ENCODE measurements at places on chromosomes 12 and 14.
A peak's percentile ranks its signal among the peaks of the same experiment; 100 is the strongest.

- no peak for DNase-seq
These were observed 54.2 kb downstream of the ELK3 start for GRCh38 chr12:96248136-96248931.

DNA sequence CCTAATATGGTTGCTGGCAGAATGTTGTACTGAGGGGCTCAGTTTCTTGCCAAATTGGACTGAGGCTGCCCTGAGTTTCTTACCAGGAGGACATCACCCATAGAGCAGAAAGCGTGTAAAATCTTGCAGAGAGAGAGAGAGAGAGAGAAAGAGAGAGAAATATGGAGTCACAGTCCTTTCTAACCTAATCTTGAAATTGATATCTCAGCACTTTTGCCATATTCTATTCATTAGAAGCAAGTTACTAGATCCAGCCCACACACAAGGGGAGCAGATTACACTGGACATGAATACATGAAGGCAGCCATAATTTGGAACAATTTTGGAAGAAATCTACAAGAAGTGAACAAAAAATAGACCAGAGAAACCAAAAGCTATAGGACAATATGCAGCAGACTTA is 4.1 kb upstream of the CD163L1 start:
- no peak for DNase-seq

GRCh38 chr14:65296402-65296801 is 116.1 kb upstream of the FUT8 start:
- no peak for DNase-seq

GRCh38 chr14:34329301-34329700 is 132.7 kb downstream of the SPTSSA start:
- no peak for DNase-seq

GRCh38 chr14:90452366-90452765 is 55.5 kb downstream of the CALM1 start:
- no peak for DNase-seq

GRCh38 chr14:102923201-102923924 is 900 bp downstream of the AMN start:
- DNase-seq = no peak

GRCh38 chr12:94649349-94650142 is 811 bp downstream of the TMCC3 start:
- no peak for DNase-seq

GRCh38 chr12:121783766-121784165 is 9.7 kb downstream of the RHOF start:
- DNase-seq = no peak

DNA sequence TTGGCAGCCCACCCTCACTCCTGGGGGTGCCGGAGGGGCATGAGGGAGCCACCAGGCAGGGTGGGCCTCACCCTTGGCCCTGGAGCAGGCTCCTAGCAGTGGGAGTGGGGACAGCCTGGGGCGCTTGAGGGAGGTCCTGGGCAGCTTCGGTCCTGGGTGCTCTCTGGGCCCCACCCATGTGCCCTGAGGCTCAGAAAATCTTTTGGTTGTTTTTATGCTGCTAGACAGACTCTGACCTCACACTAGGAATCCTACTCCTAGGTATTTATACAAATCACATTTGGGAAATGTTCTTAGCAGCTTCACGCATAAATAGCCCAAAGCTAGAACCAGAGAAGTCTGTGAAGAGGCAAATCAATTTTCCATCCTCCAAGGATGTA is 10.9 kb upstream of the ULK1 start:
- DNase-seq = no peak

GRCh38 chr12:90111791-90112580 is 403.3 kb upstream of the ATP2B1 start:
- DNase-seq = no peak

GRCh38 chr14:67973436-67973835 is 153.9 kb downstream of the RAD51B start:
- no peak for DNase-seq

GRCh38 chr14:91545946-91546716 is 36.0 kb upstream of the PPP4R3A start:
- peak; percentile 40 for DNase-seq

GRCh38 chr14:51638071-51638944 is 13.4 kb upstream of the FRMD6 start:
- no peak for DNase-seq

- peak; percentile 74 for DNase-seq
These were observed 32.0 kb downstream of the LRIG3 start for GRCh38 chr12:58888131-58888783.

GRCh38 chr14:32896979-32897697 is 41.5 kb upstream of the NPAS3 start:
- DNase-seq = peak; percentile 24

DNA sequence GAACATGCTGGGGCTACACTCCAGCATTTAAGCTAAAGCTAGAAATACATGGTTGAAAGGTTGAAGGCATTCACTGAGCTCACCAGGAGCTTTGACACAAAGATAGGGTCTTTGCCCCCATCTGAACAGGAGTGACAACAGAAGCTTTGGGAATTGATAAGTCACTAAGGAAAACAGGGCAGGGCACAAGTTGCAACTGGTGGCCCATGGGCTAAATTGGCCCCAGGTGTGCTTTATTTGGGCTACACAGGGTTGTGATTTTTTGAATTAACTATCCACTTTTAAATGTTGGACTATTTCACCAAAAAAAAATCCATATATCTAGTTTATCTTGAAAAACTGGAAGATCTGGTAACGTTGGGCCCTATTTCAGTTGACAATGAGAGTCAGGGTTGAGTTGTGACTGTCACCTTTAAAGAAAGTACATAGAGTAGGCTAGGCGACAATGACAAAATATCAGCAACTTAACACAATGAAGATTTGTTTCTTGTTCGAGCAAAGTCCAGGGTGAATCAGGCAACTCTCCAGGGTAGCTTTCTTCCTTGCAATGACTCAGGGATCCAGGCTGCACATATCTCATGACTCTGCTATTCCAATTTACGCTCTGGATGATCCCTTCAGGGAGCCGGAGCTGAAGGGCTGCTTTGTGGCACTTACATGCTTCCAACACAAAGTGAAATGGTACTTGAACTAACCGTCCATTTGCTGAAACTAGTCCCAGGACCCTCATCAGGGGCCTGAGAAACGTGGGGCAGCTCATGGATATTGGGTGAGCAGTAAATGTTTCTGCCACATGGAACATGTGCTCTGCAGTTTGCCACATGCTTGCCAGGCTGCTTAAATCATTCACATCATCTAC is 13.3 kb upstream of the EIF4B start:
- no peak for DNase-seq

GRCh38 chr12:6792522-6793201 is 3.3 kb downstream of the CD4 start:
- DNase-seq = no peak

GRCh38 chr12:114254998-114255397 is 150.9 kb downstream of the TBX5 start:
- DNase-seq = no peak

DNA sequence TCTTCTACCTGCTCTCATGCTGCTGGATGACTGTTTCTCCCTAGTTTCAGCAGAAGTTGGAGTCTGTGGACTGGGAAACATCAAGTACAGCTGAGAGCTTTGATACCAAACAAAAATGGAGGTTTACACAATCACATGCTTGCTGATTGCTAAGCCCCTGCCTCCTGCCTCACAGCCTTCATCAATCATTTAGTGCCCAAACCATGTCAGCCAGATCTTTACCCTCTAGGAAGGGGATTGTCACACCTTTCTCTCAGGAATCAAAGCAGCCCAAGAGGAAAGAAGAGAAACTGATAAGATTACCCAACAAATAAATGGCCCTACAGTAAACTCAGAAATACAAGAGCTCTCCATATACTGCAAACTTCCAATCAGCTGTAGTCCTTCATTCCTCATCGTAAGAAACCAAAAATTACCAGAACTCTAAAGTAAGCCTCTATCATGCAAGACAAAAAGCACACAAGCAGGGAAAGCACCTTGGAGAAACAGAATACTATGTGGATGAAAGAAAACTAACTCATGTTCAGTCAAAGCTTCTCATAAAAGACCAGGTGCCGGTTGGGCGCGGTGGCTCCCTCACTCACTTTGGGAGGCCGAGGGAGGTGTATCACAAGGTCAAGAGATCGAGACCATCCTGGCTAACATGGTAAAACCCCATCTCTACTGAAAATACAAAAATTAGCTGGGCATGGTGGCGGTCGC is 63.6 kb upstream of the RESF1 start:
- DNase-seq = no peak

GRCh38 chr14:35292770-35293561 is 784 bp downstream of the PSMA6 start:
- no peak for DNase-seq

DNA sequence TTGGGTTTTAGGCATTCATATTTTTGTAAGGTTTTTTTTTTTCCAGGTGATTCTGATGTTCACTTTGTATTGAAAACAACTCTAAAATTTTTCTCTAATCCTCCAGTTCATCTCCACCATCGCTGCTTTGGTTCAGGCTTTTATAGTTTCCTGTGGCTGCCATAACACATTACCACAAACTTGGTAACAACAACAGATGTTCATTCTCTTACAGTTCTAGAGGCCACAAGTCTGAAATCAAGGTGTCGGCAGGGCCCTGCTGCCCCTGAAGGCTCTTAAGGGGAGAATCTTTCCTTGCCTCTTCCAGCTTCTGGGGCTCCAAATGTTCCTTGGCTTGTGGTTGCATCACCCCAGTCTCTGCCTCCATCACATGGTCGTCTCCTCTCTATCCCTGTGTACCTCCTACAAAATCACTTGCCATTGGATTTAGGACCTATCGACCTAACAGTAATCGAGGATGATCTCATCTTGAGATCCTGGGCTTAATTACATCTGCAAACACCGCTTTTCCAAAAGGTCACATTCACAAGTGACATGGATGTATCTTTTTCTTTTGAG is 55.2 kb downstream of the PELI2 start:
- DNase-seq = no peak

DNA sequence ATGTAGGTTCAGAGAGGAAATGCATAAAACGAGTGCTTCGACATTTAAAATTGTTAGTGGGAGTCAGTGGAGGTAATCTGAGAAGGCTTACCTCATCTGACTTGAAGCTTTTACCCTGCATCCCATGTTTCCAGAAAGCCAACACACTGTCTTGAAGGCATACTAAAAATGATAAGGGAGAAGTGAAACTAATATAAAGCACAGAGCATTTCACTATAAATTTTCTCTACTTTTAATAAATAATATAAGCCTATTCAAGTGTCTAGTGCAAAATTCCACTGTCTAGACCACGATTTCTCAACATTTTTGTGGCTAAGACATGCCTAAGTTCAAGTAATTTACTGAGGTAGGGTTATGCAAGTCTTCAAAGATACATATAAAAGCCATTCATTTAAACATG is 29.1 kb upstream of the CDKL1 start:
- no peak for DNase-seq

DNA sequence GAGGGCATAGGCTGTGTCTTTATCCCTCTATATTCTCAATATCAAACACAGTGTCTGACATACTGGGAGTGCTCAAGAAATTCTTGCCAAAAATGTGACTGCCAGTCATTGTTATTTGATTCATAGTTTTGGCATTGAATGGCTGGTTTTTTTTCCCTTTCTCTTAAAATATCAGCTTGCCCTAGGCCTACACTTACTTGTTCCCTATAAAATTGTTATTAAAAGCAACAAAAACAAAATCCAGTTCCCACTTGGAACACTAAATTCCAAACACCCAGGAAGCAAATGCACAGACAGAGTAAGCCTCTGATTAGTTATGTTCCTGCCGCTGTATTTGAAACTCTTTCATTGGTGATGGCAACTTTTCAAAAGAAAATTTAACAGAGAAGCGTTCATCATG is 110.7 kb downstream of the WIF1 start:
- DNase-seq = no peak

DNA sequence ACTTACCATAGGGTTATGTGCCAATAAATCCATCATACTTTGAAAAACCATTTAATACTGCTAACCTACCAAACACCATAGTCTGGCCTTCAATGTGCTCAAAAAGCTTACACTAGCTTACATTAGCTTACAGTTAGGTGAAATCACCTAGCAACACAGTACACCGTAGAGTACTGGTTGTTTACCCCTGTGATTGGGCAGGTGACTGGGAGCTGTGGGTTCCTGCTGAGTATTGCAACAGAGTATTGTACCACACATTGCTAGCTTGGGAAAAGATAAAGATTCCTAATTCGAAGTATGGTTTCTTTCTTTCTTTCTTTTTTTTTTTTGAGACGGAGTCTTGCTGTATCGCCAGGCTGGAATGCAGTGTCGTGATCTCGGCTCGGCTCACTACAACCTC is 5.6 kb downstream of the ATP5MC2 start:
- DNase-seq = no peak

GRCh38 chr14:96741151-96741977 is 55.8 kb upstream of the VRK1 start:
- peak; percentile 29 for DNase-seq

- no peak for DNase-seq
These were observed 222.2 kb downstream of the FLRT2 start for GRCh38 chr14:85752175-85752574.

- no peak for DNase-seq
These were observed 210.9 kb downstream of the DPY19L2 start for GRCh38 chr12:63457428-63457827.

DNA sequence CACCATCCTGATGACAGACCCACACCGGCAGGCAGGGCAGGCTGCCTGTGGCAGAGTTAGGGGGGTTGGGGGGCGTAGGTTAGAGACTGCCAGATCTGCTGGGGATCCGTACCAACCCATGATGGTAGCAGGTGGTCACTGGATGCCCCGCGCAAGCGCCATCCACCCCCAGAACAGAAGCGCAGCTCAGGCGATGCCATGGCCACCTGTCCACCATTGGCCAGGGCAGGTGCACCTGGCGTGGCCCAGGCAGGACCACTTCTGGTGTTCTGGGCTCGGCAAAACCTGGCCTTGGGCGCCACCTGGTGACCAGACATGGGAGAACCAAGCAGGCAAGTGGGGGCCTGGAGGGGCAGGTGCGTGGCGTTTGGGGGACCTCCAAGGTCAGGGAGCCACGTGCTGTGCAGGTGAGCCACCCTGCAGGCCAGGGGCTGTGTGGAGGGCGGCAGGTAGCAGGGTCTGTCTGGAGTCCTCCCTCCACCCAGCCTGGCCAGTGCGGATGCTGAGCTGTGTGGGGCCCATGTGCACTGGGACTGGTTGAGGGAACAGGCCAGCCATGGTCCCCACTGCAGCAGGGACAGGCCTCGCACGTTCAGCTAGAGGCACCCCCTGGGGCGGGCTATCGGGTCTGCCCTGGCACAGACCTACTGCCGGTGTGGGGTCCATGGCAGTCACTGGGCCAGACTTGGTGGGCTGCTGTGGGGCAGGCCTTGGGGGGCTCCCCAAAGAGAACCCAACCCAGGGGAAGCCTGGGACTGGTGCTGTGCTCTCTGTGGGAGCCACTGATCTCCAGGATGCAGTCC is 15.6 kb downstream of the BAG5 start:
- DNase-seq = peak; percentile 79
